CD4-positive, alpha-beta memory T cell (primary cell): ENCODE measurements at places on chromosomes 16 and 17.

- no peak for DNase-seq
Measured at GRCh38 chr16:65534121-65534528, 412.3 kb upstream of the CDH11 start.

- peak; percentile 65 for DNase-seq
Measured at GRCh38 chr17:50565402-50566350, 5.2 kb downstream of the CACNA1G start.

- DNase-seq, result no peak
Measured at GRCh38 chr16:13013043-13013442, 111.6 kb downstream of the SHISA9 start.

- no peak for DNase-seq
Measured at GRCh38 chr16:29986231-29986630, 9.2 kb downstream of the HIRIP3 start.

DNA sequence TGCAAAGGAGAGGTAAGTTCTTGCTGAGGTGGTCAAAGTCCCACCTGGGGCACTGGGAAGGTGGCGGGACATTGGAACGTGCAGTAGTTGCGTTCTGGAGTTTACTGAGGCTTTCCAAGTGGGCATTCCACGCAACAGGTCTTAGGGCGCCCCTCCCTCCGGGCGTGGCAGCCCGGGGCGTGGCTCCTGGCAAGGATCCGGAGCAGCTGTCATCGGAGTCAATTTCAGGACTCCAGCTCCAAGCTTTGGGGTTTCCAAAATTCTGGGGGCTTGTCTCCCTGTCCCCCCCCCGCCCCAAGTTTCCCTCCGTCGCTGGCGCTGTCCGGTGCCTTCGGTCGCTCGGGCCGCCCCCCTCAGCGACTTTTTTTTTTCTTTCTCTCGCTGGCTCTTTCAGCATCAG, 43.1 kb upstream of the AMZ2 start:
- no peak for DNase-seq

GRCh38 chr17:77708049-77708448, 250.5 kb upstream of the TNRC6C start:
- DNase-seq, result no peak

DNA sequence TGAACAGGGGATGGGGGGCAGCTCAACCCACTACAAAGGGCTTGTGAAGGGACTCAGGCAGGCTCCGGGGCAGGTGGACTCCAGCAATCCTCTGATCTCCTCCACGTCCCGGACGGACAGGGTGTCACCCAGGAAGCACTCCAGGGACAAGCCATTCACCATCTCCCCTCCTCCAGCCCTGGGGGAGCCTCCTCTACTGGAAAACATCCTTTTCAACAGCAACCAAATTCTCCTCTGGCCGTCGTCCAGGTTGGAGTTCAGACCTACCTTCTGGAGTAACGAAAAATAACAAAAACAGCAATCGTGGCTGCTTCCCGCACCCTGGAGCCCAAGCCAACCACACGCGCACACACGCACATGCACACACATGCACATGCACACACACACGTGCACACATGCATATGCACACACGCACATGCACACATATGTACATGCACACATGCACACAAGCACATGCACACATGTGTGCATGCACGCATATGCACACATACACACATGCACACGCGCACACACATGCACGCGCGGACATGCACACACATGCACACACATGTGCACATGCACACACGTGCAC, 8.9 kb upstream of the RBFOX3 start:
- DNase-seq, result no peak
